ENCODE measurements at places on chromosomes 4 and X. TPM values are rescaled to one million over a fixed set of nuclear protein-coding genes. Genes with fewer than 3 reads are reported as not detected.

SULT1B1 gene
- total RNA-seq, result 68.2 TPM

DNA sequence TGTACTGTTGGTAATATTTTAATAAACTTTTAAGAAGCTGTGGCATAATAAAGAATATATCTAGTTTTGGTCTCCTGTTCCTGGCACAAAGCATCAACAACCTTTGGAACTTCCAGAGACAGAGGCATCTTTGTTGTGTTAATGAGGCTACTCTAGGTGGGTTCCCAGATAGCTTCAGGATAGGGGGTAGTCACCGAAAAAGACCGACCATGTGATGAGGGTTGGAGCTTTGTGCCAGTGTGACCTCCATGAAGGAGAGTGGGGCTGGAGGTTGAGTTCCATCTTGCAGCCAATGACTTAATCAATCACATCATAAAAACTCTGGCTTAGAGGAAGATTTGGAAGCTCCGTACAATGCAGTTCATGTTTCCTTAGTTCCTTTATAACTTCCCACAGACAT lies 9.9 kb downstream of the PPAT start:
- no peak for DNase-seq

CPZ gene
- not detected for total RNA-seq

DNA sequence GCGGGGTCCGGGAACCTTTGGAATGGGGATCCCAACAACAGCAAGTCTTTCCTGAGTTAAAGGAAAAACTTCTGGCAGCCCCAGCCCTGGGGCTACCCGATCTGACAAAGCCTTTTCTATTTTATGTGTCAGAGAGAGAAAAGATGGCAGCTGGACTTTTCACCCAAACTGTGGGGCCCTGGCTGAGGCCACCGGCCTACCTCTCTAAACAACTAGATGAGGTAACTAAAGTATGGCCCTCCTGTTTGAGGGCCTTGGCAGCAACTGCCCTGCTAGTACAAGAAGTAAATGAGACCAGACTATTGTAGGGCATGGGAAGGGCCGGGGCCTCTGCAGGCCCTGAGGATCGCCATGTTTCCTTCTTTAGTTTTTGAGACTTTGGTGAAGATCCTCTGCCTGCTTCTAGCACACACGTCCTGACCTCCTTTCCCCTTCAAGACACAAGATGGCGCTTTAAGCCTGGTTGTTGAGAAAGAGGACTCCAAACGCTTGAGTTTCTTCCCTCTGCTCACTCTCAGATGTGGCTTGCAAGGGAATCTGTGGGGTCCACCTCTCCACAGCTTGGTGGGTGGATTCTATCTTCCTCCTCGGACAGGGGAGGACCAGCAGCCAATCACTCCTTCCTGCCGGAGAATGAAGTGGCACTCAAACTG lies 18.5 kb upstream of the DRD5 start:
- peak; percentile 56 for DNase-seq

DNA sequence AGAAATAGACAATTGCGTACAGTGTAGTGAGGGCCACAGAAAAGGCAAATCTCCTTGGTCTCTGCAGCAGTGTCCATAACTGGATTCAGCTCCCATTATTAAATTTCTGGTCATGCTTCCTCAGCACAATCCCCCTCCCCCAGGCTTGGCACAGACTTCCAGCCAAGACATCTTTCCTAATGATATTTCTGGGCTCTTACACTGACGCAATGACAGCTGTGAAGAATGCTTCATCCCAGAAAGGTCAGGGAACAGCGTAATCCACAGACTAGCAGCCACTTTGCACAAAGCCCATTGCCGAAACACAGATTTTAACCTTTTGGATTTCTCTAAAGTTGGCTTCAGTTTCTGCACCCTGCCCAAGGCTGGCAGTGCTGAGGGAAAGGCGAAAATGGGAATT lies 597.6 kb upstream of the CPEB2 start:
- no peak for DNase-seq

MBTPS2 gene
- total RNA-seq, result 16.4 TPM

PITX2 gene
- 0.31 TPM for total RNA-seq

DNA sequence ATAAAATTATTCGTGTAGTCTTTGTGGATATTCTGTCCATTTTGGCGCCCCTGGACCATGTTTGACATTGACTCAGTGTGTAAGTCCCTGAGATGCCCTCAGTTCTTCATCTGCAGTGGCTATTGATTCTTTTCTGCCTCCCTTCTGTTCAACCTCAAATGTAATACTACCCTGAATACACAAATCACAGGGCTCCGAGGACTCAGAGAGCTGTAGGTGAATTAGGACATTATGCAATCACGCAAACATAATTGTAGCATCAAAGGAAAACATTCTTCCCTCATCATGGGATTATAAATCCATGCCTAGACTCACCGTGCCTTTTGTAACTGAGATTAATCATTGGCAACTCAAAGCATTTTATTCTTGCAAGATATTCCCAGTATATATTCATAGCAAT lies 161.4 kb upstream of the PACRGL start:
- no peak for DNase-seq

- no peak for DNase-seq
Measured at GRCh38 chr4:48986654-48987164, 634 bp downstream of the CWH43 start.

GRCh38 chrX:154800478-154801210 lies 4.6 kb downstream of the MPP1 start:
- peak; percentile 21 for DNase-seq

DNA sequence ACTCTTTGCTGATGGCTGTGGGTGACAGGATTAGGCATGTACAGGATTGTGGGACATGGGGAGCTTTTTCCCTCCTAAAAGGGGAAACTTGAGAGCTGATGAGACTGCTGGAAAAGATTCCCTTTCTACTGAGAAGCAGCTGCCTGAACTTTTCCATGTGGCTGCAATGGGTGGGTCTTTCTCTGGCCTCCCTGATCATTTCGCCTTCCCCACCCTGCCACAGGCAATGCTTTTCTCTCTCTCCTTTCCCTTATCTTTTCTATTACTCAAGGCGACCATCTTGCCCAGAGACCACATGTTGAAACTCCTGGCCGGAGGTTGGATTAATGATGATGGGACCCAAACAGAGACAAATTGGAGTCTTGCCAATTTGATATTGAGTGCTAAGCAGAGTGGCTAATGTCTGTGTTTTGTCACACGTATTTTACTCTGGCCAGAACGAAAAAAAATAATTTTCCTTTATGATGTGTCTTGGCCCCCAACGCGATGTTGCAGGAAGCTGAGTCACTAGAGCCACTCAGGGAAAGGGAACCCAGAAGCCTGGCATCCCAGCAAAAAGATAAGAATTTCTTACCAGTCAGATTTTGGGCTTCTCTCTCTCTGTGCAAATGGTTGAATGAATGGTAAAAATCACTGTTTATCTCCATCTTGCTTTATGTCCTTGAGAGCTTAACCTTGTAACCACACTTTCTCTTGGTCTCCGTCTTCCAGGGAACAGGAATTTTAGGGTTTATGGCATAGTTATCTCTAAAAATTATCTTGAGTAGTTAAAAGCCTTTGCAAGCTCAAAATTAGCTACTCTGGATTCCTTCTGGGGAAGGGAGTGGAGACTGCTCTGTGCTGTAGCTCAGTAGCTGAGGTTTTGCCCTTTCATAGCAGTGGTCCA lies 19.4 kb upstream of the ATP8A1 start:
- DNase-seq, result no peak

GRCh38 chrX:154539077-154539476 lies 7.6 kb downstream of the G6PD start:
- DNase-seq, result no peak

BGN gene
- 479 TPM for total RNA-seq

GRCh38 chr4:102196221-102196620 lies 149.1 kb downstream of the SLC39A8 start:
- peak; percentile 61 for DNase-seq

ARL9 gene
- total RNA-seq, result 1.1 TPM

DNA sequence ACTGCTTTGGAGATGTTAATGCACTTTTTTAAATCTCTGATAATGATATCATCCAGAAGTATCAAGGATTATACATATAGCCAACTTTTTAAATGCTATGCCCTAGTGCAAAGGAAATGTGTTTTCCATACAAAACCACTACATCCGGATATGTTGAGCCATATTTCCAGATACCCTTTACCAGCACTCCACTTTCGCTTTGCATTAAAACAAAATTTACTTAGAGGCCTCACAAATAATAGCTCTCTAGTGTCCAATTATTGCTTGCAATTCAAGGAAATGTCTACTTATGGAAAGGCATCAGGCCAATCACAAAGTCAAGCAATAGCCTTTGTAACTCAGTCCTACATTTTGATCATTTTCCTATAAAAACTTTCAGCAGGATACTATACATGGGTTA lies 1072.8 kb upstream of the INTU start:
- DNase-seq, result no peak

DCAF4L1 gene
- 0.15 TPM for total RNA-seq

SCML2 gene
- 2.7 TPM for total RNA-seq

- no peak for DNase-seq
Measured at GRCh38 chr4:94177822-94178221, 29.8 kb upstream of the SMARCAD1 start.

DNA sequence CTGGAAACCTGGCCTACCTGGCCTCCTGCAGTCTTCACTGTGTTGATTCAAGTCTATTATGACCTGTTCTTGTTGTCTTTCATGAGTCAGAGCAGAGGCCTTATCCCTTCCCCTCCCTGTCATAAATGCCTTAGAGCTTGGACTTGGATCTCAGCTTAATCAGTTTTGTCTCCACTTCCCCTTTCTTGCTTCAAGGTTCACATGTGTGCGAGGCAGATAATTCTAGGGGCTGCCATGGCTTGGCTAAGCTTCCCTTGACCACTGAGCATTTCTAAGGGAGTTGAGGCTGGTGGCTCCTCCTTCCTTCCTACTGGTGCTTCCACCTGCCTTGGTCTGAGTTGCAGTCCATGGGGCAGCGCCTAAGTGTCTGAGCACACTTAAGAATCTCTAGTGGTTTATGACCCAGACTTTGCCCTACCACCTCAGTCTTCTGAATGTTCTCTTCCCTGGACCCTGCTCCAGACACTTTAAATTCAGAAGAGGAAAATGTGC lies 1.7 kb upstream of the HEPH start:
- no peak for DNase-seq

DNA sequence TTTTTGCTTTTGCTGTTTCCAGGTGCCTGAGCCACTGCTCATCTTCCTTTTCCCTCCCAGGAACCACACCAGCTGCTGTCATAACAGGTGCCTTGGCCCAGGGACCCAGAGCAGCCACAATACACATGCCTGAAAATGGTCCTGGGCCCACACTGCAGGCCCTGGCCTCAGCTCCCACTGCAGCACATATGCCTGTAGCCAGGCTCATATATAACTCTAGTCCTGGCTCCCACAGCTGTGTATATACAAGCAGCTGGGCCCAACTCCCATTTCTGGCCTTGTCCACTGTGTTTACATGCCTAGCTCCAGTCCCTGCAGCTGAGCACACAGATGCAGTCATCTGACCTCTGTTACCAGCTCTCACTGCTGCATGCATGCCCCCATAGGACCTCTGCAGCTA lies 930.5 kb downstream of the ADGRL3 start:
- DNase-seq, result no peak

GRCh38 chrX:15310117-15310516 lies 5.3 kb downstream of the ASB11 start:
- peak; percentile 91 for DNase-seq

DNA sequence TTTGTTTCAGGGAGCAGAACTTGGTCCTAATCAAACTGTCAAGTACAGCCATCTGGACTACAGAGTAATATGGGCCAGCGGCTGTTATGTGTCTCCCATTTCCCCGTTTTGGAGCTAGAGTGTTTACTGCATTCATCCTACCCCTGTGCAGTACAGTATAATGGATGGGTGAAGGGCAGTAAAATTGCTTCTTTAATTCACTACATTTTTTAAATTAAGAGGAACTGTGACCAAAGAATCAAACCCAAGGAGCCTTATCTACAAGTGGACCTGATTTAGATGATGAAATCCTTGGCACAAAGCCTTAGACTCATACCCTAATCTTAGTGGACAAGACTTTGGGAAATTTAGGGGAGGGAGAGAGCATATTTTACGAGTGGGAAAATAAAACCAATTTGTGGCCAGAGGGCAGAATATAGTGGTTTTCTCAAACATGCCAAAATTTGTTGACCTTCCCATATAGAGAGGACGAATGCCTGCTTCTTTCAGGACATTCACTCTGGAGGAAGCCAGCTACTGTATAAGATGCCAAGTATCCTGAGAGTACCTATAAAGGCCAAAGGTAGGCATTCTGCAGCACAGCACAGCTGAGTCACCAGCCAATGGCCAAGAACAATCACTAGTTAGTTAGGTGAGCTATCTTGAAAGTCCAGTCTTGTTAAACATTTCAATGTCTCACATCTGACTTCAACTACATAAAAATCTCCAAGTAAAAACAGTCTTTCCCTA lies 253.8 kb upstream of the KCNIP4 start:
- DNase-seq, result no peak

- peak; percentile 29 for DNase-seq
Measured at GRCh38 chr4:67721770-67722597, 21.0 kb upstream of the UBA6 start.

ASB12 gene
- not detected for total RNA-seq

- DNase-seq, result no peak
Measured at GRCh38 chrX:95427389-95427788, 1257.3 kb upstream of the DIAPH2 start.

DNA sequence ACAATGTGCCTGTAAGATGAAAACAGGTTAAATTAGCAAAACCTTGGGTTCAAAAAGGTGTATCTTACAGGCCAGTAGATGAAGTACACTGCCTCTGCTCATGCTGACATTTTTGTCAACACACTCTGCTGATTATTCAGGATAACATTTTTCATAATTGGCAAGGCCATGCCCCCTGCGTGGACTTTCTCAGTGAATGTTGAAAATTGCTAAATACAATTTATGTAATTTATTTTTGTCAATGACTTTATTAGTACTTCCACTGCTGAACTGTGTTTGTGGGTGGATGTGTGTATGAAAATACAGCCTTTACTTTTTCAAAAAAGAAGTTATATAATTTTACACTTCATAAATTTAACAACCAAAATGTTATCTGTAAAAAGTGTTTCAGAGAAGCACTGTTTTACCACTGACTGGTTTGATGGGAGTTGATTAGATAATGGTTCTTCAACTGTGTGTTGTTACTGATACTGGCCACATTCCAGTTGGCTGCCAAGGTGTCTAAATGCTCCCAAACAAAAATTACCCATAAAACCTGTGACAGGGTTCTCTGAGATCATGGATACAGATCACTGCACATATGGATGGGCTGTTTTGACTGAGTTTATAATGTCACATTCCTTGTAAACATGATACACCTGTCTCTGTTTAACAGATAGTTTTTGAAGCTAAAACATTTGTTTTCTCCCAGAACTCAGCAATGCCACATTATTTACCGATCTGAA lies 151.9 kb upstream of the SLC7A11 start:
- DNase-seq, result no peak

Measured in endothelial cell of umbilical vein (primary cell).